ENCODE measurements at places on chromosomes 1 and 21.
A peak's percentile ranks its signal among the peaks of the same experiment; 100 is the strongest.

GRCh38 chr1:202952818-202953217 is 5.3 kb downstream of the ADIPOR1 start:
- DNase-seq: no peak

- DNase-seq: no peak
These were observed 20.1 kb downstream of the YTHDF2 start for GRCh38 chr1:28756846-28757245.

GRCh38 chr1:1462318-1462966 is 9.1 kb upstream of the ATAD3B start:
- DNase-seq: peak; percentile 47

DNA sequence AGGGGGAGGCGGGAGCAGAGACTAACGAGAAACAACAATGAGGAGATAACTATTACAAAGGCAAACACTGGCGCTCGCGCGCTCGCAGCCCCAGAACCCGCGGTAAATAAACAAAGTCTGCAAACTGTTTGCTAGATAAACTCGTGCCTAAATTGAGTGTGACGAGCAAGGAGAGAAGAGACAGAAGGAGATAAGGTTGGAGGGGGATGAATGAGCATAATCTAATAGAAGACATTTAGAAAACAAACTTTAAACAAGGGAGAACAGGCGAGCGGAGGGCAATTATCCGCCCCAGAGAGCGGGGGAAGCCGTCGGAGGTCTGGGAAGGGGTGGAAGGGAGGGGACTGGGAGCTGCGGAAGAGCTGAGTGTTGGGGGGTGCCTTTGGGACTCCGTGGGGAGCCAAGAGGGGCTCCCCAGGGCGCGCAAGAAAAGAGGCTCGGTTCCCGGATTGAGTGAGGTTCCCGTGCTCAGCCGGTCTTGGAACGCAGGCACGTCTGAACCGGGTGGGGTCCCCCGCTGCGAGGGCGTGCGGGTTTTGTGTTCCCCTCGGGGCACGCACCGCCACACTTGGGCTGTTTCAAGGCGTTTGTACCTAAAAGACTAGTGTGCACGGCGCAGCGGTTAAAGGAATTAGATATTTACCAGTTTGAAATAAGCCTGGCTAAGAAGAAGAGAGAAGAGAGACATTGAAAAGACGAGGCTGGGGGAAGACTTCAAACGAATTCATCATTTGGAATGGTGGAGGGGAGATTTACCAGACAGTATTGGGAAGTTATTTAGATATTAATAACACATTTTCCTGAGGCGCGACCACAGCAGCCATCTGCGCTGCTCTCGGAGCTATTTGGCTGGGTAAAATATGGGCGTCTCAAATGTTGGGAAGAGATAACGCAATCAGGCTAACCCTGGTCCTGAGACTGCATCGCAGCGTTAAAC is 10.6 kb downstream of the PAX7 start:
- DNase-seq: no peak

All from CD8-positive, alpha-beta T cell (primary cell).